ENCODE measurements at places on chromosomes 11 and 22.

- DNase-seq, result no peak
Observed at GRCh38 chr11:66002648-66003225, 434 bp downstream of the BANF1 start.

GRCh38 chr11:83835423-83835822 lies 549.3 kb upstream of the CCDC90B start:
- DNase-seq, result no peak

GRCh38 chr22:19291580-19292457 lies at the start of gene CLTCL1:
TSS of gene CLTCL1 (minus strand) at chr22:19291719. CDS start at chr22:19291641, 78 bp downstream.
- peak; percentile 34 for DNase-seq

- DNase-seq, result no peak
Observed at GRCh38 chr11:61489833-61490721, 18.5 kb upstream of the LRRC10B start.

DNA sequence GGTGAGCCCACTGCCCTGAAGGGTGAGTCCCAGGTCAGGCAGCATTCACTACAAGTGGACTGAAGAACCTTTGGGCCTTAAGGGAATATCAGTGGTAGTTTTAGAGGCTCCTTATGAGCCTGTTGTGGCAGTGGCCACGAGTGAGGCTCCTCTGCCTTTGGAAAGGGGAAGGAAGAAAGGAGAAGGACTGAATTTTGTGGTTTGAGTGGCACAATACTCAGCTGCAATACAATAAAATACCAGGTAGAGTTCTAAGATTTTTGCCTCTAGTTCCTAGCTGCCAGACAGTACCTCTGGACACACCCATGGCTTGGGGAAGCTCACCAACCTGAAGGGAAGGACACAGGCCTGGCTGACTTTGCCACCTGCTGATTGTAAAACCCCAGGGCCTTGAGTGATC lies 260.9 kb downstream of the DYNC2H1 start:
- DNase-seq, result no peak

DNA sequence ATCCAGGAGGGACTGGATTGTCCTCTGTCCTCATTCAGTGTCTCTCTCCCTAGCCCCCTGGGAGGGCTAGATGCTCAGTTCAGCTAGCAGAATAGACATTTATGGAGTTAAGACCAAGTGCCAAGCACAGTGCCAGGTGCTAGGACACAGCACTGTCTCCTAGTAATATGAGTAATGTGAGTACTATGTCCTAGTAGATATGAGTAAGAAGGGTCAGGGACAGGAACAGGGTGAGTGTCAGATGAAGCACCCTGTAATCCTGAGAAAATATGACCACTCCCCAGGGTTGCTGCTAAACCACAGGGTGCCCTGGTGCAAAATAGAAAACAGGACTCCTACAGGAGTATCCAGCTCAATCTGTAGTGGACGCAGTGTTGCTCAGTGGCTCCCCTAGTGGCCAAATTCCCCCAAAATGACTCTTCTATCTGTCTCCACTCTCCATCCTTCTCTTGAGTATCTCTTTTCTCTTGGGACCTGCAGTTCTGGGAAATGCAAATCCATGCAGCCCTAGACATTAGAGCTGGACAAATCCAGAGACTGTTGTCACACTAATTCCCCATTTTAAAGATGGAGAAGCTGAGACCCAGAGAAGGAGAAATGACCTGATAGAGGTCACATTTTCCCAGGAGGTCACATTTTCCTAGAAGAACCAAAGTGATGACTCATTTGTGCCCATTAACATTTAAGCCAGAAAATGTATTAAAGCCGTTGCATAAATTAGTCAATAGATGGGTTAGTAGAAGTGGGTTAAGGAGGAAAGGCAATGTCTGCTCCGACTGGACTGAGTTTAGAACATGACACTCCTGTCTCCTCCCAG lies 214.3 kb downstream of the NXPE2 start:
- DNase-seq, result no peak

- DNase-seq, result no peak
Observed at GRCh38 chr11:115396533-115396932, 107.7 kb downstream of the CADM1 start.

DNA sequence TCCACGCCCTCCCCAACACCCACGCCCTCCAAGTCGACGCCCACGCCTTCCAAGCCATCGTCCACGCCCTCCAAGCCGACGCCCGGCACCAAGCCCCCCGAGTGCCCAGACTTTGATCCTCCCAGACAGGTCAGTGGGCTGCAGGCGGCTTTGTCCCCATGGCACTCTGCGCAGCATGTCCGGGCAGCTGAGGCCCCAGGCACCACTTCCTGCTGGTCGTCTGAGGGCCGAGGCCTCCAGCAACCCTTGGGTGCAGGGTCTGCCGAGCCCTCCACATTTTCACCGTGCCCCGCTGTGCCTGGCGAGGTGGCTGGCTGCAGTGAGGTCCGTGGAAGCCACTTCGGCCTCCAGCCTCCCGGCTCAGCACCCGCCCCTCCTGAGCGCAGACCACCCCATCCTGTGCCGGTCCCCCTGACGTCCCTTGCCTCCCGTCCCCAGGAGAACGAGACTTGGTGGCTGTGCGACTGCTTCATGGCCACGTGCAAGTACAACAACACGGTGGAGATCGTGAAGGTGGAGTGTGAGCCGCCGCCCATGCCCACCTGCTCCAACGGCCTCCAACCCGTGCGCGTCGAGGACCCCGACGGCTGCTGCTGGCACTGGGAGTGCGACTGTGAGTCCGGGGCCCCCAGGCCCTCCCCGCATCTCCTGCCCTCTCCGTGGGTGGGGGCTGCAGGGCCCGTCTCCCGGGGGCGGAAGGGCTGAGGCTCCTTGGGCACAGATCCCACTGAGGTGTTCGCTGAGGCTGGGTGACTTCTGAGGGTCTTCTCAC lies 26.8 kb downstream of the MUC2 start:
- no peak for DNase-seq

GRCh38 chr22:17633217-17633997 lies 4.9 kb upstream of the ATP6V1E1 start:
- DNase-seq, result no peak

DNA sequence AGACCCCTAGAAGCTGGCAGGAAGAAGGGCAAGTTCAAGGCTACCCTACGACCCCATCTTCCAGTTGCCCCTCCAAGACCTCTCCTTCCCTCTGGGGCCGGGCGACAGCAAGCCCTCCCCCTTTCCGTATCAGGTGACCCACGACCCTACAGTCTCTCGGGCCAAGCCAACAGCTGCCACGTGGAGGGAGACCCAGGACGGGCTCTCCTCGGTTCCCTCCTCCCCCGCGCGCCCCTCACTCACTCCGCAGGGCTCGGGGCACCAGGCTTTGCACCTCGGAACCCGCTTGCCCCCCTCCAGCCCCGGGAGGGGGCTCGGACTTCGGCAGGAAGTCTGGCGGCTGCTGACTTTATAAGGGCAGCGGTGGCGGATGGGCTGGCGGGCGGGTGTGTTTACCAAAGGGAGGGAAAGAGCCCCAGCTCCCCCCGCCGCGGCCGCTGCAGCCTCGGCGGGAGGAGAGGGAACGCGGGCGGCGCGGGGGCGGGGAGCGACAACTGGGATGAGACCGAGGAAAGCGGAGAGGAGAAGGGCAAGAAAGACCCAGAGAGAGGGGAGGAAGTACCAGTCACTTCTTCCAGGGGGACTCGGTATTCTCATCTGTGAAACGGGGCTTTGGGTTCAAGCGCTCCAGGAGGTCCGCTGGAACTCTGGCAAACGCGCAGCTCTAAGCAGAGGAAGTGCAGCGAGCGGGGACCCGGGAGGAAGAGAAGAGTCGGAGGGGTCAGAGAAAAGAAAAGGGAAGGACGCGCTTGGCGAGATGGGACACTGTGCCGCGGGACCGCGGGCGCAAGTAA lies 767 bp downstream of the SLC43A1 start:
- DNase-seq, result no peak

- no peak for DNase-seq
Observed at GRCh38 chr11:17810746-17811145, 76.2 kb downstream of the KCNC1 start.

- no peak for DNase-seq
Observed at GRCh38 chr11:17974246-17974645, 38.6 kb downstream of the SERGEF start.

- DNase-seq, result no peak
Observed at GRCh38 chr11:27100534-27100933, 59.9 kb downstream of the BBOX1 start.

DNA sequence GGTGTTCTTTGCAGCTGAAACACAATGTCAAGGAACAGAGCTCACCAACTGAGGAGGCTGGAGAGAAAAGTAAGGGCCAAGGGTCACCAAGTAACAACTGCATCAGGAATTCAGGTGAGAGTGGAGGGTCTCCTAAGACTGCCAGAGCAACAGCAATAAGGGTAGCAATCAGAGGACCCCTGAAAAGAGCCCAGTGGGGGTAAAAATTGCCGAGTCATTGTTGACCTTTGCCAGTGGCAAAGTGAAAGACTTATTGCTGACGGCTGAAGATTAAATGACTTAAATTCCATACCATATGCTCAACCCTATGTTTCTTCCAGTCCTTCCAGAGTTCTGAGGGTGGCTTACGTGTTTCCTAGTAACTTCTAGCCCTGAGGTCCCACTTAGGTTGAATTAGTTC lies 51.9 kb upstream of the ARHGAP42 start:
- no peak for DNase-seq

DNA sequence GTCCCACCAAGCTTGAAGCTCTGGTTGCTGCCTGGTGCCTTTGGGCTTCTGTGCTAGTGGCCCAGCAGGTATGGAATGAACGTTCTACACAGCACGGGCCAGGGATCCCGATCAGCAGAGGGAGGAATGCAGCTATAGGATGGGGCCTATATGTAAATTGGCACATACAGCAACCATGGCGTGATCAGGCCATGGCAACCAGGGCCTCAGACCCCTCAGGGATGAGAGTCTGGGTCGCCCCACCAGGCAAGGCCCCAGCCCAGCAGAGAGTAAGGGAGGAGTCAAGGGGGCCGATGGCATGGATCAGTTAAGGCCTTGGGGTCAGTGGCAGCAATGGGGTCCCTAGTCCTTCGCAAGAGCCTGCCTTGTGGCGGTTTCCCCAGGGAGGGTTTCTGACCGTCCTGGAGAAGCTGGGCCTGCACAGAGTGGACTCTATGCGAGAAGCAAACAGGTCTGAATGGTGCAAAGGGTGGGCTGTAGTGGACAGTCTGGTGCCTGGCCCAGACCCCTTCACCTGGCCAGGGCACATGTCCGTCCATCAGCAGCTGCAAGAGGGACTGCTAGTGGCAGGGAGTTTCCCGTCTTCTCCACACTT lies 98.6 kb downstream of the RPS6KA4 start:
- DNase-seq, result no peak

DNA sequence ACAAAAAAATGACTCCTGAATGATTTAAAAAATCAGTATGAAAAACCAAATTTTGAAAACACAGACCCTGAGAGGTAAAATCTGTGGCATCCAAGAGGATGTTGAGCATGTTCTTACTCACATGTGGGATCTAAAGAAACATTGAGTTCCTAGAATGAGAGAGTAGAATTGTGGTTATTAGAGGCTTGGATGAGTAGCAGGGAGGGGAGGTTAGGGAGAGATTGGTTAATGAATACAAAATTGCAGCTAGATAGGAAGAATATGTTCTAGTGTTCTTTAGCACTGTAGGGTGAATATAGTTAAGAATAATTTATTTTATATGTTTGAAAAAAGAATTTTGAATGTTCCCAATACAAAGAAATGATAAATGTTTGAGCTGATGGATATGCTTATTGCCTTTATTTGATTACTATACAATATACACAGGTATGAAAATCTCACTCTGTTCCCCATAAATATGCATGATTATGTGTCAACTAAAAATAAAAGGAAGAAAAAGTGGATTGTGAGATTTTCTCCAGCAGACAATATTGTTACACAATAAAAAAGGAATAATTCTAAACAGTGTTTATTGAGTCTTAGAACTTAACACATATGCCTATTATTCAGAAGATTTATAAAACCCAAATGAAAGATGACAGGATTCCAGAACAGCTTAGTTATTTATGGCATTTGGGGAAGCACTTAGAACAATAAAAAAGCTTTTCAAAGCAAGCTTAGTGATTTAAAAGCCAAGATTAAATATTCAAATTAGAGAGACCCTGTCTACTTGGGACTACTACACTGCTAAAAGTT lies 28.7 kb downstream of the MS4A2 start:
- DNase-seq, result no peak

DNA sequence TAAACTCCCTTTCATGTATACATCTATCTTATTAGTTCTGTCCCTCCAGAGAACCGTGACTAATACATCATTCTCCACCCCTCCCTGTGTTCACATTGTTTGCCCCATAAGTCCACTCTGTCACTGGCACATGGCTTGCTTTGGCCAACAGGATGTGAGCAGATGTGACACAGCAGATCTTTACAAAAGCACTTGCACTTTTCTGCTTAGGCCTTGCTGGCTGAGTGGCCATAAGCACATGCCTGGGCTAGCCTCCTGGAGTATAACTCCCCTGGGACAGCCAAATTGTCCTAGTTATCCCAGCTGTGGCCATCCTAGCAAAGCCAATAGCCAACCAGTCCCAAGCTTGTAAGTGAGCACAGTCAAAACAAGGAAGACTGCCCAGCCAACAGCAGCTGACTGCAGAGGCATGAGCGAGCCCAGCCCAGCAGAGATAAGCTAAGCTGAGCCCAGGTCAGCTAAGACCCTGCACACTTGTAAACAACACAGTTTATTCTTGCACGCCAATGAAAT lies 9.7 kb upstream of the RCN1 start:
- DNase-seq, result no peak

DNA sequence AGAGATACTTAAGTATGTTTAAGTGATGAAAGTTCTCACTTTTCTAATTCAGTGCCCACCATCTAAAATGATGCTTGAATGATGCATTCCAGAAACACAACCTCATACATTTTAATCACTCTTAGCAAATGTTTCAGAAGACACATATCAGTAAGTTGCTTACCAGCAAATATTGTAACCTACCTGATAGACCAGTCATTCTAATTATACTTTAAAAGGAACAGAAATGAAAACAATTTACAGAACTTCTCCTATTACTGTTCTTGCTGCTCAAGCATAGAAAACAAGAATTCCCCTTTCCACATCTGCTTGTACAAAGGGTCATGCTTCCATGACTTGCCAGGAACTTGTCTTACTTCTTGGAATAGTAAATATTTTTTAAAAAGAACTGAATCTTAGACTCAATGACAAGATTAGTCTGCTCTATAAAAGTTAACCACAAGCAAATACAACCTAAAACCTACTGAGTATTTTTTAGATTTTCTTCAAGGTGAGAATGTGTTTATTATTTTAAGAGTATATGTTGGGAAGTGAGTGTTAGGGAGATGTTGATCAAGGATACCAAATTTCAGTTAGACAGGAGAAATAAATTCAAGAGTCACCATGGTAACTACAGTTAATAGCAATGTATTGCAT lies 82.0 kb upstream of the SC5D start:
- no peak for DNase-seq

GRCh38 chr11:83061883-83062282 lies 9.8 kb downstream of the RAB30 start:
- no peak for DNase-seq

DNA sequence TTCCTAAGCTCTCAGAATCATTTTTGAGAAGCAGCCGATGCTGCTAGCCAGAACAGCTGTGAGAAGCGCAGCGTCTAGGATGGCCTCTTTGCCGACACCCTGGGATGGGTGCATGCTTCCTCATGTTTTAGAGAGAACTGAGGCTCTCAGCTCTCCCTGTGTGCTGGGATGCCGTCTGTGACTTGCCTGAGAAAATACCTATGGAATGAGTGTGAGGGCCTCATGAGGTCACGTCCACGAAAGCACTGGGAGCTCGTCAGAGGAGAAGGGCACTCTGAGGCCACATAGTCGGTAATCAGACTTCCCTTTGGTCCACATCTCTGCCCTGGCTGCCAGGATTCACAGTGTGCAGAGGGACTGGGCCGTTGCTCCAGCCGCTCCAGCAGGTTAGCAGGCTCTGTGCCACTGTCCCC lies 54.7 kb downstream of the MICAL3 start:
- DNase-seq, result no peak

- no peak for DNase-seq
Observed at GRCh38 chr11:74452366-74452765, 15.0 kb downstream of the KCNE3 start.

All from stimulated activated CD8-positive, alpha-beta memory T cell treated with anti-CD3 and anti-CD28 coated beads, Interleukin-15, amount 100 ng/mL, for 1 hour (primary cell).